ENCODE measurements at places on chromosomes 11 and 22.

DNA sequence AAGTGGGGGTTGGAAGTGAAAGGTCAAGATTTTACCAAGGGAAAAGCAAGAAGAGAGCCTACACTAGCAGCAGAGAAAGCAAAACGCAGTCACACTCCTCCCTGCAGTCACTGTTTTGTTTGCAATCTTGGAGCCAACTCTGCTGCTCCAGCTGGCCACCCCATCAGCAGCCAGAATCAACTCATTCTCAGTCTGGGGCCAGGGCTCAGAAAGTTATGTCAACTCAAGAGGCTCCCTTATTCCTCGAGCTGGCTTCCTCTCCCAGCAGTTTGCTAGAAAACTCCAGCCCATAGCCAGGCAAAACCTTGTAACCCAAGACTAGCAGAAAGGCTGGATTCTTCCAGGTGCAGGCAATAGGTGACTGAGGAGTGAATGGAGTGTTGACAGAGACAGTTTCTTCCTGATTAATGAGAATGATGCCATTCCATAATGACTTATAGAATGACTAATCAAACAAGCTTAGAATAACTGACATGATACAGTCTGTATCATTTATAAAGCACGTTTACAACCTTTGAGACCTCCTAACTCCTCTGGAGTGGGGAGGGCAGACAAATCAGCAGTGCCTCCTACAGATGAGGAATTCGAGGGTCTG, 53.4 kb downstream of the P4HA3 start:
- DNase-seq: peak; percentile 62

GRCh38 chr11:120128392-120129119, 9.4 kb downstream of the TRIM29 start:
- DNase-seq: peak; percentile 10

GRCh38 chr11:90556606-90557005, 333.8 kb upstream of the CHORDC1 start:
- no peak for DNase-seq

- DNase-seq: no peak
Observed at GRCh38 chr11:87600938-87601337, 563.2 kb downstream of the TMEM135 start.

DNA sequence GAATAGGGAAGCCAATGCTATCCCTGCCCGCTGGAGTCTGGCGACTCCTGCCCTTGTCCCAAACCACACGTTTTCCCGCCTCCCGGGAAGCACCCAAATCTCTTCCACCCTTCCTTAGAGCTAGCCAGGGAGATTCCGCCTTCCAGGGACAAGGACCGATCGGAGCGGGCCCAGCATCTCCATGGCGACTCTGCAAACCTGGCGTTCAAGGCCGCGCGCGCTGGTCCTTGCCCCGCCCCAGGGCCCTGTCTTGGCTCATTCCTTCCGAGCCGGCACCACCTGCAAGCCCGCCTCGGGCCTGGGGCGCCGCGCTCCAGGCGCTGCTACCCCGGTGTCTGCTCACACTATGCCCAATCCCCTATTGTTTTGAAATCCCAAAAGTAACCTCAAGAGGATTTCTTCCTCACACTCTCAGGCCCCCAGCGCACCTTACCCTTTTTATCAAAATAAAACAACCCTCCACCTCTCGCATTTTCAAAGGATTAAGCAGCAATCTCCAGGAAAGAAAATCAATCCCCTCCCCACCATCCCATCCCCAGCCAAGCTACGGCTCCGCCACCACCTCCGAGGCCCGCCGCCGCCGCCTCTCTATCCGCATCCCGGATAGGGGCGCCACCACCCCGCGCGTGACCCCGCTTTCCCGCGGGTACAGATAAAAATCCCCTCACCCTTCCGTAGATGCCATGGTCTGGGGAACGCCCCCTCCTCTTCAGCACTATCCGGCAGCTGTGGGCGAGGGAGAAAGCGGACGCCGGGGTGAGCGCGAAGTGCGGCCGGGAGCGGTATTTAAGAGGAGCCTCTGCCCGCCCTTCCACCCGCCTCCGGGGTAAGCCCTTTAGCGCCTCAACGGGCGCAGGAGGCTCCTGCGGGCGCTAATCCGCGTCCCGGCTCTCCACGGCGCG, 825 bp downstream of the SLC1A2 start:
- DNase-seq: no peak

DNA sequence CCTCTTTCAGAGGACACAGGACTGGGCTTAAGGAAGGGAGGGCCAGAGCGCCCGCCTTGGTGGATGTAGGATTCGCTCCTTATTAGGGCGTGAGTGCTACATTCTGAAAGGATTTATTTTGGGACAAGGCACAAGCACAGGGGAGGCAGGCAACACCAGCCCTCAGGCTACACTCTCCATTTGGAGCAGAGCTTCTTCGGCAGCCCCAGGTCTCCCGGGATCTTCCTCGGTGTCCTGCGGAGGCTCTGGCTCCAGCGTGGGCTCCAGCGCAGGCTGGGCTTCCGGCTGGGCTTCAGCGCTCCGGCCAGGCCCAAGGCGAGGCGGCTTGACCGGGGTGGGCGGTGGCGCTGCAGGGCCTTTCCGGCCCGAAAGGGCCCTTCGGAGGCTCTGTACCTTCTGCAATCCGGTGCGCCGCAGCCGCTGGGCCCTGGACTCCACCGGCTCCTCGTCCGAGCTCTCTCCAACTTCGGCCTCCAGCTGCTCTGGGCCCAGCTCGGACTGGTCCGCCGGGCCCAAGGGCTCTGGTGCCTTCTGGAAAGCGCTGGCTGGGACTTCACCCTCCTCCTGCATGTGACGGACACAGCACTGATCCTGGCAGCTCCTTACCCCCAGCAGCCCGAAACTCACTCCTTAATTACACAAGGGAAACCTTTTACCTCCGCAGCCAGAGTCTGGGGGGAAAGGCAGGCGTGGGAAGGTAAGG, 1.1 kb downstream of the CAVIN3 start:
- DNase-seq: no peak

DNA sequence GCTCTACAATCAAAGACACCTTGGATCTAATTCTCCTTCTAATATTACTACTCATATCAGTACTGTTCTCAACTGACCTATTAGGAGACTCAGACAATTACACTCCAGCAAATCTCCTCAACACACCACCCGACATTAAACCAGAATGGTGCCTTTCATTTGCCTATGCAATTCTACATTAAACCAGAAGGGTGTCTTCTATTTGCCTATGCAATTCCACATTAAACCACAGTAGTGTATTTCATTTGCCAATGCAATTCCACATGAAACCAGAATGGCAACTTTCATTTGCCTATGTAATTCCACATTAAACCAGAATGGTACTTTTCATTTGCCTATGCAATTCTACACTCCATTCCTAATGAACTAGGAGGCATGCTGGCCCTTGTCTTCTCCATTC, 15.3 kb upstream of the APOL3 start:
- DNase-seq: no peak

- no peak for DNase-seq
Observed at GRCh38 chr22:38943201-38943600, 14.2 kb upstream of the APOBEC3A start.

- no peak for DNase-seq
Observed at GRCh38 chr11:105862736-105863367, 159.2 kb downstream of the MSANTD4 start.

DNA sequence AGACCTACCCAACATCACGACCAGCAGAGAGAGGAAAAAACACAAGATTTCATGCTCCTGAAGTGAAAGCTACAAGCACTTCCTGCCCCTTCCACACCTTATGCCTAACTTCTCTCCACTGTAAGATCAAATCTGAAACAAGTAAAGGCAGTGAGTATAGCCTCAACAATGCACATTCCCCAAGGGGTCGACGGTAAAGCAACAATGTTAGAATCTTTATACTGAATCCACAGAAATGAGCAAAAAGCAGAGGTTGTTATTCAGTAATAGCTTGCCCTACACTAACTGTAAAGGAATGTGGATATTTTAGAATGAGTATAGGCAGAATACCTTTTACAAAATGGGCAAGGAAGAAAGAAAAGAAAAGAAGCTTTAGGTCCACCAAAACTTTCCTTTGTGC, 15.6 kb downstream of the ARFGAP3 start:
- DNase-seq: no peak

GRCh38 chr11:95335989-95336388, 105.0 kb upstream of the SESN3 start:
- no peak for DNase-seq

DNA sequence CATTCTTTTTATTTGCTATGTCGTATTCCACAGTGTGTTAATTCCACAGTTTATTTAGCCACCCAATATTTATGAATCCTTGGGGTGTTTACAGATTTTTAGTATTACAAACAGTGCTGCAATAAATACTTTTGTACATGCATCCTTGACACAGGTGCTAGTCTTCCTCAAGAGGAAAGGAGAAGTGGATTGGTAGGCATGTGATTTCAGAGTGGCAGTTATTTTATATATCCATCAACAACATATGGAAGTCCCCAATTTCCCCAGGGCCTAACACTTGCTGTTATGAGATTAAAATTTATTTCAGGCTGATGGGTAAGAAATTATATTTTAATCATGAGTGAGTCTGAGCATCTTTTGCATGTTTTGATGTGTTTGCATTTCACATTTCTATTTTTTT, 17.9 kb downstream of the TRIM44 start:
- no peak for DNase-seq

DNA sequence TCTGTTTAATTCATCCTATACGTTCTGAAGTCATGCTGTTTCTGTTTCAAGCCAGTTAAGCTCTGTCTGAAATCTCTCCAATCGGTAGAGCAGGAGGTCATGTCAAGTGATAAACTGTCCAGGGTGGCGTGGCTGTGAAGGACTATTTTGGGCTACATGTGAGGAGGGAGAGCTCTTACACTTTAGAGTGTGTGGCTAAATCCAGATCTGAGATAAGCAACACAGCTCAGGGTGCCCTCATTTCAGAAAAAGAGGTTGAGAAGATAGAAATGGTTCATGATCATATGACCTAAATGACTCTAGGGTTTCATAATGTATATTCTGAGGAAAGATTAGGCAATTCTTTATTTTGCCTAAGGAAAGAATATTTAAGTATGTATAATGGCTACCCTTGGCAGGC, 8.4 kb downstream of the BLID start:
- DNase-seq: no peak

- peak; percentile 81 for DNase-seq
Observed at GRCh38 chr11:20031155-20032001, 128.9 kb downstream of the DBX1 start.

DNA sequence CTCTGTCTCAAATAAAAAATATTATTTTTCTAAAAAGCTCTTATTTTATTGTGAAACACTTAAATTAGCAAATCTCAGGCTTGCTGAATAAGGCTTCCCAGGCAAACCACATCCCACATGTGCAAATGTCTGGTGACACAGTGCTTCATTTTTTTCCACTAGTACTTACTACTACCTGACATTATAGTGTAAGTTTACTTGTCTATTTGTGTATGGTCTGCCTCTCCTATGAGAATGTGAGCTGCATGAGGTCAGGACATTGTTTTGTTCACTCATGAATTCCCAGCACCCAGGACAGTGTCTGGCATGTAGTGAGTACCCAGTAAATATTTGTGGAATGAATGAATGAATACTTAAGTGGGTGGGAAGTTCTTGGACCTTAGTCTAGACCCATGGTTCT, 103.1 kb downstream of the PTPRJ start:
- no peak for DNase-seq

- DNase-seq: no peak
Observed at GRCh38 chr11:19873730-19874129, 161.1 kb downstream of the NAV2 start.

- no peak for DNase-seq
Observed at GRCh38 chr22:24230911-24231656, 13.8 kb downstream of the GGT5 start.

DNA sequence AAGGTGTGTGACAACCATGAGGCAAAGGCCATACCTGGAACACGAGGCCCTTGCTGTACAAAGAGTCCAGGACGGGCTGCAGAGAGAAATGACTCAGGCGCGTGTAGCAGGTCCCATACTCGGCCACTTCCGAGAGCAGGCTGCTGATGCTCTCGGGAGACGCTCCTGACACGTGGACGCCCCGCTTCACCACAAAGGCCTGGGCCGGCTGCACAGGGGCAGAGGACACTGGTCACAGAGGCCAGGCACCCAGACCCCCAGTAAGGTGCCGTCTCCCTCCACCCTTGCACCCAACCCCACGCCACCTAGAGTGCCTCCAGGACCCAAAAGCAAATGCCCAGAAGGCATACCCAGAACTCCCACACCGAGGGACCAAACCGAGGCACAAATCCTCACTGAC, 15.5 kb downstream of the TUBGCP6 start:
- DNase-seq: no peak

DNA sequence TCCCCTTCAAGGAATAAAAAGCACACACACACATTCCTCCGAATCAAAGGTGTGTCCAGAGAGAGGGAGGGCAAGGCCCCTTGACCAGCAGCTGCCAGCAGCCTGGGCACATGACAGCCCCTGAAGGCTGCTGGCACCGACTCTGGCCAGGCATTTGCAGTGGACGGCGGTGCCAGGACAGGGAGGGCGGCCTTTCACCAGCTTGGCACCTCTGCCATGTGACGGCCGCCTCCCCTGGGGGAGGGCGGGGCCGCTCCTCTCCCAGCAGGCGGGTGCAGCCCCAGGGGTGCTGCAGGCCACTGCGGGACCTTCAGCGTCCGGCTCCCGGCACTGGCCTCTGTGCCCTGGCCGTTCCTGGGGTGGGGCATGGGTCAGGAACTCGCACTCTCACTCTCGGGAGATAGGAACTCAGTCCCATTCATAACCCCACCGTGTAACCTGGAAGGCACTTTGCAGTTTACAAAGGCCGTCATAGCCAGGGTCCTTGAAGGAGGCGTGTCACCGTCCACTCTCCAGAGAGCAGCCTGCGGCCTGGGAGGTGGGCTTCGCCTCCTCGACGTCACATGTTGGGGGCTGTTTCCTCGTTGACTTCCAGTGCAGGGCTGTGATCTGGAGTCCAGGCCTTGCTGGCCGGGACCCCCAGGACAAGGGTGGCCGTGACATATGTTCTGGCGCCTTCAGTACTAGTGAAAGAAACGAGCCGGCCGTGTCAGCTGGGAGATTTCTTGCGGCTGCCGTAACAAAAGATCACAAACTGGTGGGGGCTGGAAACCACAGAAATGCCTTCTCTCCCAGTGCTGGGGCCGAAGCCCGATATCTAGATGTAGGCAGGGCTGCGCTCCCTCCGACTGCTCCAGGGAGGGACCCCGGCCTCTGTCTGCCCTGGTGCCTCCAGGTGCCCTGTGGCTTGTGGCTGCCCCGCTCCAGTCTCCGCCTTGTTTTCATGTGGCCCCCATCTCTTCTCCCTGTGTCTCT, 39.9 kb upstream of the SMIM38 start:
- DNase-seq: no peak

- no peak for DNase-seq
Observed at GRCh38 chr22:23289851-23290724, 109.8 kb downstream of the BCR start.

GRCh38 chr22:49155770-49156580, 671.7 kb downstream of the BRD1 start:
- DNase-seq: no peak

GRCh38 chr11:44702889-44703288, 23.9 kb upstream of the TSPAN18 start:
- DNase-seq: no peak

DNA sequence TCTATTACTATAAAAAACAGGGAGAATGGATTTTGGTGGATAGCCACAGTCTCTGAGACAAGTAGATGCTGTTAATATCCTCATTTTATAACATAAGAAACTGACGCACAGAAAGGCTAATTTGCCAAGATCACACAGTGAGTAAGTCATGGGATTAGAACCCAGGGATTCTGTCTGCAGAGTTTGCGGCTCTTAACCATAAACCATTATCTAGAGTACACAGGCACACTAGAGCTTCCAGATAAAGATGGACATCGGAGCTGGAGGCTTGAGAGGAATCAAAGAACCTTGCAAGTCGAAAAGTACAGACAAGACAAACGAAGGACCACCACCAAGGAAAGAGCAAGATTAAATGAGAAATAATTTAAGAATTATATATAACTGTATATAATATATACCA, 11.3 kb downstream of the LGALS12 start:
- no peak for DNase-seq

Data from skeletal muscle cell (primary cell).